ENCODE measurements at places on chromosomes 12 and 14. TPM values are rescaled to one million over a fixed set of nuclear protein-coding genes. Genes with fewer than 3 reads are reported as not detected.

The IFNG-AS1 gene
- not detected for polyA plus RNA-seq

The PMCH gene
- polyA plus RNA-seq, result not detected

The HCAR2 gene
- polyA plus RNA-seq, result 2.3 TPM

The TMBIM4 gene
- polyA plus RNA-seq, result 94.6 TPM

The GLIPR1 gene
- 0.62 TPM for polyA plus RNA-seq

The MBIP gene
- 9.2 TPM for polyA plus RNA-seq

The CPNE6 gene
- not detected for polyA plus RNA-seq

The HAL gene
- 0.08 TPM for polyA plus RNA-seq

The BHLHE41 gene
- polyA plus RNA-seq, result 0.11 TPM

The PRB2 gene
- polyA plus RNA-seq, result not detected

The RIPK3 gene
- 7.8 TPM for polyA plus RNA-seq

The OTOGL gene
- polyA plus RNA-seq, result not detected

The NAB2 gene
- polyA plus RNA-seq, result 19.4 TPM

The MAP1LC3B2 gene
- 2.3 TPM for polyA plus RNA-seq

Data from foreskin keratinocyte (primary cell).